ENCODE measurements at places on chromosomes 4 and X.

DNA sequence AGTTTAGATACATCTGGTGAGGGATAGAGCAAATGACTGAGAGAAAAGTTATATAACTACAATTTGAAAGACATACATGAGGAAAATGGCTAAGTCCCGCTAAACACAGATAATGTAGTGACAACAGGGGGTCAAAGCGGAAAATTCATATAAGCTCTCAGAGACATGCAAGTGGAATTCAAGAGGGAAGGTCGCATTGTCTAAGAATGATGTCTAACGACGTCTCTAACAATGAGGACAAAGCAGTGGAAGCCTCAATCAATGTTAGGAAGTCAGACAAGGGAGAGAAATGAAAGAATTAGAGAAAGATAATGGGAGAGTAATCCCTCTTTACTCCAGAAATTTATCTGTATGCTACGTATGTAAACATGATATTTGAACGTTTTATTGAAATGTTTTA, 113.4 kb downstream of the ANTXR2 start:
- DNase-seq: no peak

GRCh38 chr4:182575225-182575624, 332.0 kb downstream of the TENM3 start:
- no peak for DNase-seq

DNA sequence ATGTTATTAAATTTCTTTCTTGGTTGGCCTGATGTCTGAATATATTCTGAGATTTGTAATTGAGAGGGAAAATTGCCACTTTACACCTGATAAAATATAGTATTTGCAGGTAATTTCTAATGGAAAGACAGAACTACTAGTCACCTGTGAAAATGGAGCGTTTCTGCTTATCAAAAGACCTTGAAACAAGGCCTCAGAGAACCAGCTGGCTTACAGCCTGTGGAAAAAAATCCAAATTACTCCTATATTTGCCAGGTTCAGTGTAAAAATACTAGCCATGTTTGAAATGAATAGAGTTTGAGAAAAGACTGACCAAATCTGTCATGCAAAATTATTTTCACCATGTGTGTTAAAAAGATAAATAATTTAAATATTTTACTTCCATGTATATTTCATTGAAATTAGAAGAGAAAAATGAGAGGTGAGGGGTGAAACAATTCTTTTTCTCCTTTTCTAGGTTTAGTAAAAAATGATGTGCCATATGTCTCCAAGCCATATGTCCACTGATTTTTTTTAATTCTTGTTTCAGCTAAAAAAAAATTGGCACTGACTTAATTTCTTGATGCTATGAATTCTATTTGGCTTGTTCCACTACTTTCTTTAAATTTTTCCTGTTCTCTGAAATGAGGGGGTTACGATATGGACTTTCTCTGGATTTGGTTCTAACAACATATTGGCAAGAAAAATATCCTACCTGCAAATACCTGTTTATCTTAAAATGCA, 464.9 kb downstream of the GRXCR1 start:
- DNase-seq: no peak

- DNase-seq: no peak
These were observed 44.0 kb upstream of the SCD5 start for GRCh38 chr4:82842593-82842992.

- no peak for DNase-seq
These were observed 99.3 kb downstream of the AMMECR1 start for GRCh38 chrX:110218591-110218990.

- no peak for DNase-seq
These were observed 89.2 kb downstream of the DACH2 start for GRCh38 chrX:86237482-86237881.

DNA sequence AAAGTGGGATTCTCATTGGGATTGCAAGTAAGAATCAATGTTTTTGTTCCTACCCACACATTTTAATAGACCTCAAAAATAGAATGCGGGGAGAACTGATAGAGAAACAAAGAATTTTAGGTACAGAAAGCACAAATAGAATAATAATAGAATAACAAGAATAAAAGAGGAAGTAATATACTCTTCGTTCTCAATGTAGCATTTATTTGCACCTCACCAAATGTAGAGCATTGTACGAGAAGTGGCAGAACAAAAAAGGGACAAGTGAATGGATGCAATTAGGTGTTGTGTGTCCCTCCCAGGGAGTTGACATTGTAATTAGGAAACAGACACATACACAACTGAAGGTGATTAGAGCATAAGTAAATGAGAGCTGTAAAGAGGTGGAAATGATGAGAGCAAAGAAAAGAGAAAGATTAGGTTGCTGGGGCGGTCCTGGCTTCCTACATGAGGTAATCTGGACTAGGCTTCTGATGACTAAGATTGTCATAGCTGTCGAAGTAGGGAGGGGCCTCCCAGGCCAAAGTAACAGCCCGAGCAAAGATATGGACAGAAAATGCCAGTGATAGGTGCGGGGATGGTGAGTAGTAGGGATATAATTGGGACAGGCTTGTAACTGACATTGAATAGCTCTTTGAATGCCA, 10.4 kb downstream of the RAB9A start:
- DNase-seq: no peak

DNA sequence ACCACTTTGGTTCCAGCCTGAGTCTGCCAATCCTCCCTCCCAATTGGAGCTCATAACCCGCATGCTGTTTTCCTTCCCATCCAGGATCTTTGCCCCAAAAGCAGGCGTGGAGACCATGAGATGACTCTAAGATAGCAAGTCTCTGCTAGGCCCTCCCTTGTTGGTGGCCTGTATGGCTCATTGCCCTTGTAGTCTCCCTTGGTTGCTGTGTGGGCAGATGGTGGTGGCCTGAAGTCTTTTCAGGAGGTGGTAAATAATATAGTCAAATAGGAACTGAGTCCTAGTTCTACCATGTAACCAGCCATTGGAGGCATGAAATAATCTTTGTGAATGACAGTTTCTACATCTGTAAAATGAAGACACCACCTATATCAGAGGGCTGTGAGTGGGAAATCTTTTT, 1.2 kb downstream of the ATP6AP1 start:
- DNase-seq: no peak

GRCh38 chrX:20140420-20140819, 1.2 kb downstream of the EIF1AX start:
- DNase-seq: peak; percentile 15

DNA sequence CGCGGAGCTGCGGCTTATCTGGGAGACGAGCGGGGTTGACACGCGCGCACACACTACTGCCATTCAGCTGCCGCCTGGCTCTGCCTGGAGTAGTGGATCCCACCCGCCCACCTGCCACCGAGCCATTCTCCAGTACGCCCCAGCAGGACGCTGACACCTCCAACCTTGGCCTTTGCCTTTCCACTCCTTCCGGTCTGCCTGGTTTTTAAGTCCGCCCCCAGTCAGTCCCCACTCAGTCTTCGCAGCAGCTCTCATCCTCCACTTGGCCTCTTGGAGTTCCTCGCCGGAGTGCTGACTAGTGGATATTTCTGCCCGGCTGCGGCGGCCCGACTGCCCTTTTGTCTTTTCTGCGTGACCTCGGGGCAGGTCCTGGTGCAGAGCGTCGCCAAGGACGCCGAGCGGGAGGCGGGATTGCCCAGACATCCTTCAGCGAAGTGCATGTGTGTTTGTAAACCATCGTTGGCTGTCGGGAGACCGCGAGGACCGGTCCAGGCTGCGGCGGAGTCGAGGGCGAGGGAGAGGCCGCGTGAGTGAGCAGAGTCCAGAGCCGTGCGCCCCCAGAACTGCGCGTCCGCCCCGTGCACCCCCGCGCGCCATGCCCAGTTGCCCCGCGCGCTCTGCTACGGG, 1.1 kb downstream of the SLIT2 start:
- no peak for DNase-seq

GRCh38 chrX:17656035-17656418, 81.3 kb upstream of the SCML1 start:
- no peak for DNase-seq
